Dermis microvascular lymphatic vessel endothelial cell (primary cell): ENCODE measurements at places on chromosomes 1 and 21. TPM values are rescaled to one million over a fixed set of nuclear protein-coding genes. Genes with fewer than 3 reads are reported as not detected.

GRCh38 chr1:14613926-14614325 is 15.4 kb downstream of the KAZN start:
- no peak for DNase-seq

Gene LYPD8
- not detected in 2 replicates for total RNA-seq

DNA sequence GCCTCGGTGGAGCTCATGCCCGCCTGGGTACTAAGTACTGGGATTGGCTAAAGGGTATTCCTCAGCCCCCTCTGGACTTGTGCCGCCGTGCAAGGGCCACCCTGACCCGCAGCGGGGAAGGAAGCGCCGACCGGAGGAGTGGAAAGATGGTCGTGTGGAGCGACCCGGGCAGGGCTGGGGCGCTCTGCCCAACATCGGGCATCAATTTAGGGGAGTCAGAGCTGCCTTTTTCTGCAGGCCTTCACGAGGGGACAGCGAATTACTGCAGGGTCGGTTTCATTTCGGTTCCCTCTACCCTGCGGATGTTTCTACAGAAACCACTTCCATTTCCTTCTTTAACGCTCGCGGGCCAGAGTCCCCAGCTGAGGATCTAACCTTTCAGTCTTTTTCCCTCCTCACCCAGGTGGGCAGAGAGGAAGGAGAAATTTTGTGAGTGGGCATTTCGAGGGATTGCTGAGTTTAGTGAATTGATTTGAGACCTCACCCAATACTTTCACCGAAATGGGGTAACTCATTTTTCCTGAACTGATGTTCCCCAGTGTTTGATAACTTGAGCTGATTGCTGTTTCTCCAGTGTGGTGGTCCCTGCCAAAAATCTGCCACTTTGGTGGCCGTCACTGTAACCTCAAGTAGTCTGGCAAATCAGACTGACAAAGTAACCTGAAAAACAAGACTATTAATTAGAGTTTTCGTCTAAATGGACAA is 1.1 kb downstream of the TOR1AIP1 start:
- DNase-seq: no peak

GRCh38 chr1:108811611-108812010 is 45.3 kb downstream of the AKNAD1 start:
- DNase-seq: no peak

DNA sequence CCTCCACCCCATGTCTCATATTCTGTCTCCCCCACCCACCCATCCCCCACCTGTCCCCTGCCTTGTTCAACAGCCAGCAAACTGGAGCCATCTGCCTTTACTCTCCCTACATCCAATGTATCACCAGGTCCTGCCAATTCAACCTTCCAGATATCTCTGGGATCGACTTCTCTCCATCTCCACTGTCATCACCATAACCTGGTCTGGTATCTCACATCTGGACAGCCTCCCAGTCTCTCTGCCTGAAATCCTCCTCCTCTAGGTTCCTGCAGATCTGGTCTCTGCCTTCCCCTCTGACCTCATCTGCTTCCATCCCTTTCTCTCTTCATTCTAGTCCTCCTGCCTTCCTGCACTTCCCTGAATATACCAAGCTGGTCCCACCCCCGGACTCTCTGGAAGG is 22.2 kb upstream of the CDCA8 start:
- no peak for DNase-seq

DNA sequence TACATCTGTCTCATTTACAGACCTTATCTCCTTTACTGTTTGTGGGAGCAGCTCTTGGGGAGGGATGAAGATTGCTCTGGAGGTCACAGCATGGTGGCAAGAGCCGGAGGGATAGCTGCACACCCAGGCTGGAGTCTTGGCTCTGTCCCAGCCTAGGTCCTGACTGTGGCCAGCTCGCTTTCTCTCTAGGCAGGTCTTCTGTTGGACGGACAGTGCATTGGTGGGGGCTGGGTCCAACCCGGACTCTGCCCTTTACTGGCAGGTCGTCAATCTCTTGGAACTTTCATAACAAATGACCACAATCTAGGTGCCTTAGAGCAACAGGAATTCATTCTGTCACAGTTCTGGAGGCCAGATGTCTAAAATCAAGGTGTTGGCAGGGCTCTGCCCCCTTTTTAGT is 319.8 kb upstream of the C1orf174 start:
- DNase-seq: no peak
